NCI-H1092 (cell line): ENCODE measurements at places on chromosomes 11 and 22.

GRCh38 chr11:76604081-76604625, 66.4 kb downstream of the LRRC32 start:
- DNase-seq = no peak

DNA sequence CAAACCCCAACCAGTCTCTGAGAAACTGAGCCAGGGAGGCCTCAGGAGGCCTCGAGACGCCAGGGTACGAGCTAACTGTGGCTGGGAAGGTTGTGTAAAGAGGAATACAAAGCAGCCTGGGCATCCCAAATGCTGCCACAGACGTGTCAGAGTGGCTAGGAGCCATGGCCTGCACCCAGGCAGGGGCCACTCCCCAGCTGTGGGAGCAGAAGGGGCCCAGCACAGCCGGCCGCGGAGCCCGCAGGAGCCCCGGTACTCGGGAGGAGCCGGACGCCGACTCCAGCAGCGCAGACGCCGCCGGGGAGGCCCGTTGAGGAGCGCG, 349.8 kb upstream of the B3GAT1 start:
- no peak for DNase-seq

DNA sequence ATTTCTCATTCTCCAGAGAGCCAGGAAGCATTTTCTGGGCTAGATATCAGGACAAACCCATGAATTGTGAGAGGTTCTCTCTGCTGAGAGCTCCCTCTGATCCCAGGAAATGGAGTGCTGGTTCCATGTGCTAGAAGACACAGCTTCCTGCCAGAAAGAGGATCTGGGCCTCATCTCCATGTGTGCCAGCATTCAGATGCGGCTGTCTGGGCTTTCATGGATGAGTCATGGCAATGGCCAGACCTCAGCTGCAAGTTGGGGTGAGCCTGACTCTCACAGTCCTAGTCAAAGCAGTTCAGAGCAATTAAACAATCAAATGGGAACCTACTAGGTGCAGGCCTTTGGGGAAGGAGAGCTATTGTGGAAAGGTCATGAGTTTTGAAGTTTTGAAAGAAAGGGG, 82.3 kb upstream of the EED start:
- no peak for DNase-seq

DNA sequence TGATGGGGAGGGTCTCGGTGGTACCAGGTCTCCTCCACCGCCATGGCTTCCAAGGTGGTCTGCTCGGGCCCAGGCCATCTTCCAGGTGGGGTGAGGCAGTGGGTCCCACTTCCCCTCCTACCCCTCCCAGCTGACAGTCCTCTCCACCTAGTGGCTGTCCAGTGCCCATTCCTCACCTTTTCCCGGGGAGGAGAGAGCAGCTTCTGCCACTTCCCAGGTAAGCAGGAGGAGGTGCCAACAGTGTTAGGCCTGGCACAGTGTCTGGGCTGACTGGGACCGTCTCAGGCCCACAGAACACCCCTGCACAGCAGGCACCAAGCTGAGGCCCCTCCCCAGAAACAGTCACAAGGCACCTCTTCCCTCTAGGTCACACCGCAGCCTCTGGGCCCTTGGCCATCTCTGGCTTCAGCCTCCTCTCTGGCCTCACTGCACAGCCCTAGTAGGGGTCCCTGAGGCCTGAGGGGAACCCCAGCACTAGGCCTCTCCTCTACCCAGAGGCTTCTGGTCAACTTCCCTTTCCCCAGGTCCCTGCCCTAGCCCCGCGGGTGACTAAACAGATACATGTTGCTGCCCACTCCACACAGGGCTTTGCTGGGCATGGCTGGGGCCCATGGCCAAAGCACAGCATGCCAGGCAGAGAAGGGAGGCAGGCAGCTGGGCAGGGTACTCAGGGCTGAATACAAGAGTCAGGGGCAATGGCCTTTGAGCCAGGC, 2.3 kb upstream of the ANKRD13D start:
- no peak for DNase-seq

- DNase-seq = no peak
Observed at GRCh38 chr22:50061824-50062355, 3.8 kb upstream of the TTLL8 start.
